ENCODE measurements at places on chromosomes 1 and 21.

GRCh38 chr1:24769656-24770651 lies 24.7 kb downstream of the CLIC4 start:
- no peak for DNase-seq

DNA sequence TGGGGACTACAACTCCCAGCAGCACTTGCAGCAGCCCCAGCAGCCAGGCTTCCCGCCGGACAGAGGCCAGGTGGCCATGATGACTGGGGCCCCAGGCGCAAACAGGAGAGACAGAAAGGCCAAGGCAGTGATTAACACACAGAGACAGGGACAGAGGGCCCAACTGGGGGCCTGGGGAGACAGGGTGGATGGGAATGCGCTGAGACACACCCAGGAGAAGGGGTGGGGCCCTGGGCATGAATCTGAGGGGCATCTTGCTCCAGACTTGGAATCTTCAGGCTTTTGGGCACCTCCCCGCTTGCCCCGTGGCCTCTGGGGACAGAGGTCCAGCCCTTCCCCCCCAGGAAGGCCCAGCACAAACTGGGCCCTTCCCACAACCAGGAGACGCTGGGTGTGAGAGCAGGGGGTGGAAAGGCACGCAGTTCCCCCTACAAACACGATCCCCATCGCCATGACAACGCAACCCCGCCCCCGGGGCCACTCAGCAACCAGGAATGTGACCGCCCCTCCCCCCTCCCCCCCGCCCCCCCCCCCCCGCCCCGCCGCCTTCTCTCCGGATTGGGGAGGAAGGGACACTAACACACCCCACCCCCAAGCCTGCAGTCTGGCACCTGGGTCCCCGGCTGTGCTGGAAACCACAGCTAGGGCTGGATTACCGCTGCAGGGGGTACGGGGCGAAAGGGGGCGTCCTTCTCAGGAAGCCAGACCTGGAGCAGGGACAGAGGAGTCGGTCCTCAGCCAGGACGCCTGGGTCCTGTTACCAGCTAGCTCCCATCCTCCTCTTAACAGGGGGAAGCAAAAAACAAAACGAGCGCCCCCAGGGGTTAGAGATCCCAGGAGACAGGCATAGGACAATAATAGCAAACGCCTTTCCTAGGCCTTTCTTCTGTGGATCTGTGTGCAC lies 4.5 kb downstream of the HDGF start:
- no peak for DNase-seq

DNA sequence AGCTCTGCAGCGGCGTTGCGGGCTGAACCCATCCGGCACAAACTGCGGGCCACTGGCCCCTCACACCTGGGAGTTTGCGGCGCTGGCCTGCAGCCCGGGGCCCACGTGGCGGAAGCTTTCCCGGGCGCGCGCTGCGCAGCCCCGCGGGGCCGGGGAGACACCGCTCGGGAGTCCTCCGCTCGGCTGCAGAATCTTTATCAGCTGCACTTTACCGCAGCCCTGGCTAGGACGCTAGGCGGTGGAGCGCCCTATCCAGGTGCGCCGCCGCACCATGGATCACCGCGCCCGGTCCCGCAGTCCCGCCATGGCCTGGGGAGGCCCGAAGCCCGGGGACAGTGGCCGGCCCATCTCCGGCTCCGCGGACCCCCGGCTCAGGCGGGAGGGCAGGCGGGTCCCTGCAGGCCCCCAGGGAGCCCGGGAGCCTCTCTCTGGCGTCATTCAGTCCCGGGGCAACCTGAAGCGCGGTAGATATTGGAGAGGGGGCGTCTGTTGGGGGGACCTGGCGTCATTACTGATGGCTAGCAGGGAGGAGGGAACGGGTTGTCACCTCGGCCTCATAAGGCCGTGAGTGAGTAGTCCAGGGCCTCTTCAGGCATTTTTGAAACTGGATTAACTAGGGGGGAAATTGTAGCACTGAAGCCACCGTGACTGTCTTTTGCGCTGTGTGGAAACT lies 5.7 kb upstream of the OLIG2 start:
- DNase-seq: no peak

DNA sequence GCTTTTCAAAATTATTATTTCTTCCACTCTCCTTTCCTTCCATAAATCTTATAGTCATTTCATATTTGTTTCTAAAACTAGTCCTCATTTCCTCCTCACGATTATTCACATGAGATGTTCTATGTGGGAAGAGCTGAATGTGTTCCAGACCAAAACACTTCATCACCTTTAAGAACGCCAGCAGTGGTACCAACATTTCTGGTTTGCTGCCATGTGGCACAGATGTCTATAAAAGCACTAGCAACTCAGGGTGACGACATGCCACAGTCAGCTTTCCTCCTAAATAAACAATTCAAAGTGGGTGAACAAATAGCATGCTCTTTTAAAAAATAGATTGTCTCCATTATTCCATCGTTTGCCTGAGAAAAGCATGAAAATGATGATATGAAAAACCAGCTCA lies 1217.8 kb upstream of the ADGRL2 start:
- no peak for DNase-seq

DNA sequence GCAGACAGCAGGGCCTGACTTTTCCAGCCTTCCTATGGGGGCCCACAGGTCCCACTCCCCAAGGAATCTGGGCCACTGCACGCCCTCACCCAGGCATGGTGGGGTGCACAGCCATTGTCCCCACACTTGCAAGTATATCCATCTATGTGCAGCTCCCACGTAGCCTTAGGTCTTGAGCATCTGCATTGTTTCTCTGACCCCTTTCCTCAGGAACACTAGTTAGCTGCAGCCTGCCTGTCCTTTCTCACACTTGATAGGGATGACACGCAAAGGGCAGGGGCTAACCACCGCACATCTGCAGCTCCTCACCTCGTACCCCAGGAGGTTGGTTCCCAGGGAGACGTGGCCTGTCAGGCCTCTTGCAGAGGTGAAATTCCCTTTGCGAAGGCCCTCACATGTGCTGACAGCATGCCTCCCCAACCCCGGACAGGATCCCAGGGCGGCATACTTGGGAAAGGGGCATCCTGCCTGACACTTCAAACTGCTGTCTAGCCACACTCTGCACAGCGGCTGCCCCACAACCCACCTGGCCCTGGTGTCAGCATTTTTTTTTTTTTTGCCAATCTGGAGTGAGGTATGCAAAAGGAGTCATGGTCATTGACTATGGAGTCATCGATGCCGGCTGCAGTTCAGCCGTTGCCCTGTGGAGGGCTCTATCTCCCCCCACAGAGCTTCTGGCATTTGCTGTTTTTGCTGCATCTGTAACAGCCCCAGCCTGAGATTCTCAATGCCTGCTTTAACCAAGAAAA lies 5.0 kb downstream of the JMJD4 start:
- DNase-seq: no peak

DNA sequence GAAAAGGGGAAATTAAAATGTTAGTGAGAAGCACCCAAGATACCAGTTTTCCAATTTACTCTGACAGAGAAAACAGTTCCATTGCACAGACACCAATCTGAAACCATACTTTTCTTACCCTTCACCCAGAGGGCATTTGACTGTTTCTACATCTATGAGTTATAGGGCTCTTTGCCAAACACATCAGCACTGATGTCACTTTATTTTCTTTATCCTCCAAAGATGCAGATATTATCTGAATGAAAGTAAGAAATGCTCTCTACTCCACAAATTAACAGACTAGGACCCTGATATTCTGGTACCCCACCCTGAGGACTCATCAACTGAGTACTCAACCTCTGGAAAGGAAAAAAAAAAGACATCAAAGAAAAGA lies 24.2 kb upstream of the PEX19 start:
- no peak for DNase-seq

- DNase-seq: no peak
These were observed 495 bp downstream of the PI4KB start for GRCh38 chr1:151326619-151327222.

GRCh38 chr1:58804853-58805565 lies 21.2 kb upstream of the JUN start:
- no peak for DNase-seq

- no peak for DNase-seq
These were observed 33.6 kb downstream of the RNASEL start for GRCh38 chr1:182555493-182555892.

DNA sequence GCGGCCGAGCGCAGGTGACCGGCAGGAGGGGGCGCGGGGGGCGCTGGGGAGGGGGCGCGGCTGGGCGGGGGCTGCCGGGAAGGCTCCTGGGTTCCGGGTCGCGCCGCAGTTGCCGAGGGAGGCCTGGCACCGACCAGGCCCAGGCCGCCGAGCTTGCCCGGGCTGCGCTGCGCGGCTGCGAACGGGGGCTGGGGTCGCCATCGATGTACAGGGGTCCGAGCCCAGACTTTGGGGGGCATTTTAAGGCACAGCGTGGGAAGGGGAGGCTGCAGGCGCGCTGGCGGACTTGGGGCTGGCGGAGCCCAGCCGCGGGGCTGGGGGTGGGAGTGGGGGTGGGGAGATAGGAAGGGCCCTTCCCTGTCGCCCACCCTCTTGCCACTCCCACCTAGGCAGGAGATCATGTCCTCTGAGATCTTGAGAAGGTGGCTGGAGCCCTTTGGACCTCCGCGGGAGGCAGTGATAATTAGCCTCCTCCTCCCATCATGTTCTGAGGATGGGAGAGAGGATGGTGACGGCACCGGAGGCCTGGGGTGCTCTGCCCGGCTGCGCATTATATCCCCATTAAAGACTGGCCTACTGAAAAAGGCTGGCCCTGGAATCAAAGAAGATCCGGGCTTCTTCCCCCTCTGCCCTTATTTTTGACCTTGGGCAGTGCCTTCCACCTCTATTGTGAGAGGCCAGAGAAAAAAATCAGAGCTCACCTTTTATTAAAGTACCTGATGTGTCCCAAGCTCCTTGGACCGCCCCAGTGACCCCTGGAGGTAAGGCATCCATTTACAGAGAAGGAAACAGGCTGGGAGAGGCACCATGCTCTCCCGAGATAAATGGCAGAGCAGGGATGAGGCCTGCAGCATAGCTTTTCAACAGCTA lies 497 bp downstream of the FBXO44 start:
- no peak for DNase-seq

- DNase-seq: no peak
These were observed 36.2 kb upstream of the FHAD1 start for GRCh38 chr1:15210651-15211375.

GRCh38 chr1:170218257-170218650 lies 72.5 kb downstream of the NTMT2 start:
- no peak for DNase-seq

DNA sequence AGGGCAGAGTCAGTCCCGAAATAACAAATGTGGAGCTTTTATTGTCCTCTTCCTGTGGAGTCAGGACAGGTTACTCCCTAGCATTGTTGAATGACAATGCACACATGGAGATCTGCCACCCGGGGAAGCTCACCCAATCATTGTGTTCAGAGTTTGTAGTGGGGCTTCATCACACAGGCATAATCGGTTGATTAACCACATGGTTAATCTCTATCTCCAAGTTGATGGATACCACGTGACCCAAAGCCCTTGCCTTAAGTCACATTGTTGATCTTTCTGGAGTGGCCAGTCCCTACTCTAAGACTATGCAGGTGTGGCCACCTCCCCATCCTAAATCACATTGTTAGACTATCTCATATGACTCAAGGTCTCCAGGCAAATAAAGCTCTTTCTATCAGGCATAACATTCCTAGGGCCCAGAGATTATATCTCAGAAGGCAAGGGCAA lies 2.6 kb upstream of the C1orf141 start:
- no peak for DNase-seq

DNA sequence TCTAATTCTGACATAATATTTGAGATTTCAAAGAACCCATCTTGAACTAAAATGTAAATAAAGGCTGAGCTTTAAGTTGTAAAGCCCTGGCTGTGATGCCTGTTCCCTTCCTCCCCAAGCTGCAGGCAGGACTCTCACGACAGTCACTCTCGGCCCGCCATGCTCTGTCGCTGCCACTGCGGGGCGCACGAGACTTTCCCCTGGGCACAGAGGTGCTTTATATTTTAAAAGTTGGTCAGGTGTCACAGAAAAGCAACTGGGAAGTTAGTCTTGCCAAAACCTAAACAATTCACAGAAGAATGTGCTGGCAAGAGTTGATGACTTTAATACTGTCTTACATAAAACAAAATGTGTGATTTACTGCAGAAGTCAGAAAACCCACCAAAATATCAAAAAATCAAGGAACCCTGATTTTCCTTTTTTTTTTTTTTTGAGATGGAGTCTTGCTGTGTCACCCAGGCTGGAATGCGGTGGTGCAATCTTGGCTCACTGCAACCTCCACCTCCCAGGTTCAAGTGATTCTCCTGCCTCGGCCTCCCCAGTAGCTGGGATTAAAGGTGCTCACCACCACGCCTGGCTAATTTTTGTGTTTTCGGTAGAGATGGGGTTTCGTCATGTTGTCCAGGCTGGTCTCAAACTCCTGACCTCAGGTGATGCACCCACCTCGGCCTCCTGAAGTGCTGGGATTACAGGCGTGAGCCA lies 10.7 kb downstream of the LRRC47 start:
- no peak for DNase-seq

DNA sequence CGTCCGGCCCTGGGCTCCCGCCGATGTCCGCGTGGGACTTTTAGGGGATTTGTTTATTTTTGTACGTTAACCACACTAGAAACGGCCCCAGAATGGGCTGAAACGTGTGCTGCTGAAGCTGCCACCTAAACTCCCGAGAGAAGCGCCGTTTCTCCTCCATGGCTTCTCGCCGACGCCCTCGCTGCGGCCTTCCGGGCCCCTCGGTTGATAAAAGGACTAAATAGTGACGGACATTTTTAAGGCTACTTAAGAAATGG lies 678 bp upstream of the PTTG1IP start:
- DNase-seq: no peak

DNA sequence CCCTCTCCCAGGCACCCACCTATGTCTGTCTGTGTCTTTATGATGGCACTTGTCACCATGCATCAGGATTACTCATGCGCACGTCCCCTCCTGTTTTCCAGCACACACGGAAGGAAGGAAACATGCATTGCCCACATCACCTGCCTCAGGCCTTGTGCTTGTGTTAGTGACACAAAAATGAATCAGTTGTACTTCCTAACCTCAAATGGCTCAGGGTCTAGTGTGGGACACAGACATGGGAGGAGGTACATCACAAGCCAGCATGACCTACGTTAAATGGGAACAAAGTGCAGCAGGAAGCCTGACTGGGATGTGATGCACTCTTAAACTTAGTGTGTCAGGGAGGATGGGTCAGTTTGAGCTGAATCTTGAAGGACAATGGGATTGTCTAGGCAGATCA lies 126.7 kb downstream of the TRABD2B start:
- DNase-seq: no peak

DNA sequence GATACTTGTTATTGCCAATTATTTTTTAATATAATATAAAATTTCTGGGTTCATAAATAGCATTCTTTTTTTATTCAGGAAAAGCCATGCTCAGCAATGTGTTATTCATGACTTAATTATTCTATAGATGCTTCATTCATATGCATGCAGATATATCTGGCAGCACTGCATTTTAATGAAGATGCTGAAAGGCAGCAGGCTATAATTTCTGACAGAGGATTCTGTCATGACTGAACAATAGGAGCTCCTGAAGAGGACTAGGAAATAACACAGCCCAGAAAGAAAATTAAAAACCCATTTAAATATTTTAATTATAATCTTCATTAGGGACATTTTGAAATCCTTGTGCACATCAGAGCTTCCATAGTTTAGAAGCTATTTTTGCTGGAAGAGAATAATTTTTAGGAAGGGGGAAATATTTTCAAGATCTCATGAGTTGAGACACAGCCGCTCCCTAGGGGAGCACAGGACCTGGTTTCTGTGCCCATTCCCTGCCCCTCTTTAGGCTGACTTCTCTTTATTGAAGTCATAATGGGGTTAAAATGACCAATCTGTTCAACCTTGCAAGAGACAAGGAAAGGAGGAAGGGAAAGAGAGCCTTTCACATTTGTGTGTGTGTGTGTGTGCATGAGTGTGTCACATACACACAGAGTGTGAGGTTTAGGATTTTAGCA lies 83.9 kb downstream of the RPE65 start:
- no peak for DNase-seq

- DNase-seq: no peak
These were observed 9.9 kb downstream of the WNT9A start for GRCh38 chr1:227937838-227938145.

GRCh38 chr1:19080721-19081120 lies 124.2 kb upstream of the IFFO2 start:
- no peak for DNase-seq
